T-helper 1 cell (primary cell): ENCODE measurements at places on chromosomes 16 and 17.

DNA sequence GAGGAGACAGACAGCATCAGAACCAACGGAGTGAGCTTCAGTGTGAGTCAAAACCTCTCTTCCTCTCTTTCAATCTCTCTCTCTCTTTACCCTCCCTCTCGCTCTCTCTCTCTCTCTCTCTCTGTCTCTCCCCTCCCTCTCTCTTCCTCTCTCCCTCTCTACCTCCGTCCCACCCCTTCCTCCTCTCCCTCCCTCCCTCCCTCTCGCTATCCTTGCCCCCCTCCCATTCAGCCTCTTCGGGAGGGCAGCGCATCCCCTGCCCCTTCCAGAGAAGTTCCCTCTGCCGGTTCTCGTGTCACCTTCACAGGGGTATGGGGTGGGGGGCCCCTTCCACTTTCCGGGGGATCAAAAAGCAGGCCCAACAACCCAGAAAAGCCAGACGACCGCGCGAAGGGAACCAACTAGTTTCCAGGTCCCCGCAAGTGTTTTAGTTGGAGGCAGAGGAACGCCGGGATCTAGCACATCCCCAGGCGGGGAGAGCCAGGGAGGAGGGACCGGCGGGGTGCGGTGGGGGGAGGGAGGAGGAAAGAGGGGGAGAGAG is 28.9 kb upstream of the RBFOX1 start:
- DNase-seq: no peak

DNA sequence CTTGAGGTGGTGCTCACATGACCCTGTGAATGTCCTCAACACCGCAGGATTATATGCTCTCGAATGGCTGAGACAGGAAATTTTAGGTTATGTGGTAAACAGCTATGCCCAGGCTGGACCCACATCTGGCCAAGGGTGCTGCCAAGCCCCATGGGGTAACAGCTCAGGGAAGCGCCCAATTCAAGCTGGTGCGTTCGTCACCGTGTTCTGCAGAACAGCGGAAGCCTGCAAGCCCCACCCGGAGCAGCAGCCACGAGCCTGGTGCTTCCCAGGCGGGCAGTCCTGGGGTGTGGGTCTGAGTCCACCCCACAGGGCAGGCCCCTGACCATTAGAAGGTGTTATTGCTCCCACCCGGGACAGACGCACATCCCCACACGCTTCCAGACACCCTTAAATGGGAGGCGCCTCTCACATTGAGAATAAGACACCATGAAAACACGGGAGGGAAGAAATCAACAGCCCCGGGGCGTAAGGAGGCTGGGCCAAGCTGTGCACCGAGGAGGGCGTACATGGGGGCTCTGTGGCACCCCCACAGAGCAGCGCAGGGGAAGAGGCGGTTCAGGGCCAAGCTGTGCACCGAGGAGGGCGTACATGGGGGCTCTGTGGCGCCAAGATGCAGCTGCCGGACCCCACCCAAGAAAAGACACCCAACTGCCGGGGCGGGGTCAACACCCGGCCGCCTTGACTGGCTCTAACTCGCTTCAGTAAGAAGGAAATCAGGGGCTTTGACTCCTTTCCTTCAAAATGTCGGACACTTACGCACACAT is 2.9 kb upstream of the CYBA start:
- no peak for DNase-seq

GRCh38 chr17:19673623-19674022 is 25.1 kb downstream of the ALDH3A2 start:
- no peak for DNase-seq

GRCh38 chr17:39541652-39542051 is 66.1 kb downstream of the NEUROD2 start:
- no peak for DNase-seq

GRCh38 chr17:13728781-13729180 is 127.1 kb upstream of the HS3ST3A1 start:
- DNase-seq: no peak

- no peak for DNase-seq
Observed at GRCh38 chr17:518047-518735, 165.6 kb upstream of the RPH3AL start.

DNA sequence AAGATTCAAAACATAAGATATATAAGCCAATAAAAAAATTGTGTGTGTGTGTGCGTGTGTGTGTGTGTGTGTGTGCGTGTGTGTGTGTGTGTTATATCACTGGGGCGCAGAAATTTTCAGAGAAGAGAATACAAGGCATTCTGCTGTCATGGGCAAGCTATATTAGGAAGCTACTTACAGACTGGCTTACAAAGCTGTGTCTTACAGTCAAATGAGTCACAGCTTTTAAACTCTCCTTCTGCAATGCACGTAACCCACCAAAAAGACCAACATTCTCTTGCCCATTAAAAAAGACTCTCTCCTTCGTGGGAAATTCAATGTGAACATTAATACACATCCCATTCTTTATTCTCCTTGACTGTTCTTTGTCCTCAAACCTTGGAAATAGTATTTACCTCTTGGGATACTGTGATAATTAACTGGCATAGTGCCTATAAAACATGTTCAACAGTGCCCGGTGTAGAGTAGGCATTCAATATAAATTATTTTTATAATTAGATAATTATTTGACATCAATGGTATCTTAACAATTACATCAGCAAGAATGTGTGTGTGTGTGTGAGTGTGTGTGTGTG is 860.4 kb upstream of the SOX9 start:
- no peak for DNase-seq

DNA sequence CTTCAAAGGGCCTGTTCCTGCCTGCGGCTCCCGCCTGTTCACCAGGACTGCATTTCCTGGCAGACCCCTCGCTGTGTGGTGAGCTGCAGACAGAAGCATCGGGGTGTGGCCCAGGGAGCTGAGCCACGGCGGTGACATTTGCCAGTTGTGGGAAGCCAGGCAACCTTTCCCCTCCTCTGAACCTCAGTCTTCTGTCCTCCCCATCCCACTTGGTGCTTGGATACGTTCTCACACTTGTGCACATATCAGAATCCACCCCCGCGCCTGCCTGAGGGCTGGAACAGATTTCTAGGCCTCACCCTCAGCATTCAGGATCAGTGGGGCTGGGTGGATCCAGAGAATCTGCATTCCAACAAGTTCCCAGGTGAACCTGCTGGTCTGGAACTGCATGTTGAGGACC is 63.5 kb downstream of the CRISPLD2 start:
- no peak for DNase-seq
